ENCODE measurements at places on chromosomes 6 and 20.

DNA sequence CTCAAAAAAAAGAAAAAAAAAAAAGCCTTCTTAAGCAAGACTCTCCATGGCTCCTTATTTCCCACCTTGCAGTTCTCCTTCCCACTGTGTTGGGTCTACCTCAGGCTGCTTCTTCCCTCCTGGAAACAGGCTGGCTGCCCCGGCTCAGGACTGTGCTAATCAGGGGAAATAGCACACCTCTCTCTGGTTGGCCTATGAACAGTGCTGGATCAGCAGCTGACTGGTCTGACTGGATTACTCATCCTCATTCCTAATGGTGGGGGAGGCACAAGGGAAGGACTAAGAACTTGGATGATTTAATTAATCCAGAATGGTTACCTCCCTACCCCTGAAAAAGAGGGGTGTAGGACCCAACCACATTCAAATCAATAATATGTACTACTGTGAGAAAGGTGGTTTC lies 3.9 kb upstream of the SRSF3 start:
- no peak for DNase-seq

- no peak for DNase-seq
Measured at GRCh38 chr20:20765696-20766365, 53.4 kb upstream of the RALGAPA2 start.

GRCh38 chr6:134684423-134684795 lies 265.5 kb downstream of the ALDH8A1 start:
- DNase-seq, result no peak

DNA sequence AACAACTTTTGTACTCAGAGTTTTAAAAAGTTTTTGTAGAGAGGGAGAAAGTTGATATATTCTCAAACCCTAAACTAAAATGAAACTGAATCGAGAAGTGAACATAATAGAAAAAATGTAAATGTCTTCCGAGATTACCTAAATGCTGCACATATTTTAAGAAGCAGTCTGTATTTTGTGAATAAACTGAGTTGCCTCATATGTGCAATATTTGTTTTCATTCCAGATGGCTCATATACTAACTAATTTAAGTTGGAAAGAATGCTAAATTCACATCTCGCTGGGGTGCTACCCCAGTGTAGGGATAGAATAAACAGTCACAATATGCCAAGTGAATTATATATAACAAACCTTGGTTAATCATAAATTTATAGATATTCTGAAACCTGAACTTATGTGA lies 285.9 kb upstream of the THEMIS start:
- no peak for DNase-seq

DNA sequence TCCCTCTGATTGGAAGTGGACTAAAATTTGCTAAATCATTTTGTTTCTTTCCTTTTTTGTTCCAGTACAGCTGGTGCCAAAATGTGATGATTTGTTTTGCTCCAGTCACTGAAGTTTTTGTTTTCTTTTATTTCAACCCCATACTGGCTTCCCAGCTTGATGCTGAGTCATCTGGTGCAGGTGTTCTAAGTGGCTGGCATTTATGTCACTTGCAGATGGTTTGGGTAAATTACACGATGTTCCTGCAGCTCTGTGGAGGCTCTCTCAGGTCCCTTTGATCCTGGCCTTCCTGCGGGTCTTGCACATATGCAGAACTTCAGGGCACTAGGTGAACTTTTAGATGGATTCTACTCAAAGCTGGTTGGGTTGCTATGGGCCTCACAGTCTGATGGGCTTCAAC lies 577.7 kb downstream of the HAO1 start:
- no peak for DNase-seq

DNA sequence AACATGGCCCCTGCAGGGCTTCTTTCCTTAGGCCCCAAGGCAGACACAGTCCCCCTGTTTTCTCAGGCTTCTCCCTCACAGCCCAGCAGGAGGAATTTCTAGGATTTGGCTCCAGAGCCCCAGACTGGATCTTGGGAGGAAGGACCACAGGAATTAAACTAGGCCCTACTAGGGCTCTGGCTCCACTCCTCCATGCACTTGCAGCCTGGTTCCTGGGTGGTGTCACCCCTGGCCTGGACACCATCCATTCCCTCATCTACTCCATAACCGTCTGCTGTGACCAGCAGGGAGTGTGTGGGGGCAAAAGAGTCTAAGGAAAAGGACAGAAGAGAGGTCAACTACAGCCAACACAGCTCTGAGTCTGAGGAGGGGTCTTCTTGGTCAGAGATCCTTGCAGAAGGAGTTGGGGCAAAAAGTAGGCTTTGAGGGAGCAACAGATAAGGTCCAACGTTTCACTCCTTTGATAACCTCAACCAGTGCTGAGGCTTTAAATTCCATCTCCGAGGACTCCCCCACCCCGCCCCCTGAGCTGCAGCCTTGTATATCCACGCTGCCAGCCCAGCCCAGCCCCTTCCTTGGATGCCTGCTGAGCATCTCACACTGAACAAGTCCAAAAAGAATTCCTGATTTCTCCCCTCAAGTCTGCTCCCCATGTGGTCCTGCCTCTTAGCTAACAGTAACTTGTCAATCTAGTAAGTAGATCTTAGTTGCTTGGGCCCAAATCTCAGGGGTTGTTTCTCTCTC lies 27.9 kb upstream of the SPDEF start:
- DNase-seq, result no peak

- no peak for DNase-seq
Measured at GRCh38 chr6:16438718-16439591, 200.6 kb downstream of the GMPR start.

DNA sequence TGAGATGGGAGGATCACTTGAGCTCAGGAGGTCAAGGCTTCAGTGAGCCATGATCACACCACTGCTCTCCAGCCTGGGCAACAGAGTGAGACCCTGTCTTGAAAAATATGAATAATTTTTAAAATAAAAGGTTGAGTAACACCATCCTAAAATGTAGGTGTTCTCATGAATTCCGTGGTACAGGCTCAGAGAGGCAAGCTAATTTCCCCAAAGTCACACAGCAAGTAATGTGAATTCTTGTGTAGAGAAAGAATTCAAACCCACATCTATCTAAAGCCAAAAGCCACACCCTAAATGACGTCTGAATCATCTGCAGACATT lies 80.5 kb downstream of the ZNF217 start:
- no peak for DNase-seq

DNA sequence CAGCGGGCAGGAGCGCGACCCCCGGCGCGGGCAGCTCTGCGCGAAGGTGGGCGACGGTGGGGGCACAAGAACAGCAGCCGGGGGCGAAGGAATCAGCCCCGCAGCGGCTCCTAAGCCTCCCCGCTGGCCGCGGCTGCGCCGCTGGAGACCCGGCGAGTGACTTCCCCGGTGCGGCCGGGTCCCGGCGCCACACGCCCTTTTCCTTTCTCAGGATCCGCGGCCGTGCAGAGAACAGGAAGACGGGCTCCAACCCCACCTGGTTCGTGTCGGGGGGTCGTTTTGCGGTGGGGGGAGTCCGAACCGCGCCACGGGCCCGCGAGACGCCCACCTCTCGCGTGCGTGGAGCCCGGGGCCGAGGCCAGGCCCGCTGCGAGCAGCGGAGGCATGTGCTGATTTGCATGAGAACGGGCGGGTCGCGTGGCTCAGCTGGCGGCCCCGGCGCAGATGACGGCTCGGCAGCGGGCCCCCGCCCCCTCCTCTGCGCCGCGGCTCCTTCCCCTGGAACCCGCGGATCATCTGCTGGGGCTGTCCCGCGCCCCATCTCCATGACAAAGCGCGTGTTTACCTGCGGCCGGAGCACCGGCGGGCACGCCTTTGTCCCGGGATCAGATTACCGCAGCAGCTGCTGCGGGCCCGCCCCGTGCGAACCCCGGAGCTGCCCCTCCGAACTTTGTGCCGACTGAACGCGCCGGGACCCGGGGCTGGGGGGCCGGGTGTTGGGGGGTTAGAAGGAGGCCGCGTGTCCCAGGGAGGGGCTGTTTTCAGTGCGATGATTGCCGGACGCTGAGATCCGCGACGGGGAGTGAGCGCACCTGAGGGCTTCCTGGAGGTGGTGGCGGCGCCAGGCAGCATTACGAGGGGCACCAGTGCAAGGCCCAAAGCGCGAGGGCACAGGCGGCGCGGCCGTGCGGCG lies 4.9 kb upstream of the DLL1 start:
- DNase-seq, result no peak

- no peak for DNase-seq
Measured at GRCh38 chr20:63651942-63652191, 1.4 kb downstream of the STMN3 start.

DNA sequence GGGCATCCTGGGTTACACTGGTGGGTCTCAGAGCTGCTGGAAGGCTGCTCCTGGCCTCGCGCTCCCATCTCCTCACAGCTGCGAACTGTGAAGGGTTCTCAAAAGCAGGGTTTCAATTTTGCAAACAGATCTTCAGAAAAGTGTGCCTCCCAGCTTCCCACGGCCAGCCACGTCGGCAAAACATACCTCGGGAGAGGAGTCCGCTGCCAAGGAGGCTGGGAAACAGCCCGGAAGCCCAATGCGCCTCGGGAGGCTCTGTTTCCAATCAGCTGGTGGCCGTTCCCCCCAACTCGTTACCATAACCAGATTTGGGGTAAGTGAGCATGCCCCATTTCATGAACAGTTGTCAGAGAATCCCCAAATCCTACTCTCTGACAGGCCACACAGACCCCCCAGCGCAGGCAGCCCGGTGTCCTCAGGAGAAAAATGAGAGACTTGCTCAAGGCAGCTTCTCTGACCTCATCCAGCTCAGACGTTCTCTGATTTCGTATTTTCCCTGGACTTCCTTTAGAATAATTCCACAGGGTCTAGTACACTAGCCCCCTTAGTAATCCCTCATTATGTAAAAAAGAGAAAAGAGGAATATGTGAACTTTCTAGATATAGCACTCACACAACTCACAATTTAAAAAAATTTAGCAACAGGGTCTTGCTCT lies 98.4 kb downstream of the SNX5 start:
- no peak for DNase-seq

DNA sequence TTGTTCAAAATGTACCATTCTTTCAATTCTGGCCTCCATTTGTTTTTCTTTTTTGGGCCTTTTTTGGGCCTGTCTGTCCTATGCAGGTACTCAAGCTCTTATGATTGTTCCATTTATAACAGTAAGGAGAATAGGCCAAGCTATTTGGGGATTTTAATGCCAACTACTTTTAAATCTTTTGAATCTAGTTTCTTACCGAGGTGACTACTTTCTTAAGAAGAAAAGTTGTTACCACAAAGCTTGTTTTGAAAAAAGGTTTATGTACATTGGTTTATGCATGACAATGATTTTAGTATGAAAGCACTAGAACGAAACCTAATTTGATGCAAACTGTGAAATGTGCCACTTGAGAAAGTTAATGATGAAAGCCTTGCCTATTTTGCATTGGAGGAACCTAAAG lies 98.3 kb upstream of the MTHFD1L start:
- no peak for DNase-seq

DNA sequence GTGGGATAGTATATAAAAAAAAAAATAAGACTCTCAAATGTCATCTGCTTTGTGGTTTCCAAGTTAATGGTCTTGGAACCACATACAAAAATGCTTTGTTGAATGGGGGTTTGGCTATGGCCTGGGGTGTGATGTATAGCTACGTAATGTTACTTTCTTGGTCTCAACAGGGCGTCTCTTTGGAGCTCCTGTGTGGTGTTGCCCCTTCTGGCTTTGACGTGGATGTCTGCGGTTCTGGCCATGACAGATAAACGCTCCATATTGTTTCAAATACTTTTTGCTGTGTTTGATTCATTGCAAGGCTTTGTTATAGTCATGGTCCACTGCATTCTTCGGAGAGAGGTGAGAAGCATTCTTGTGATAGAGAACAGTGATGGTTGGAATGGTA lies 457.7 kb downstream of the LMBRD1 start:
- DNase-seq, result no peak

- no peak for DNase-seq
Measured at GRCh38 chr6:49980898-49981297, 11.5 kb upstream of the DEFB113 start.

GRCh38 chr6:70166088-70166958 lies 136.6 kb downstream of the COL9A1 start:
- DNase-seq, result peak; percentile 1

DNA sequence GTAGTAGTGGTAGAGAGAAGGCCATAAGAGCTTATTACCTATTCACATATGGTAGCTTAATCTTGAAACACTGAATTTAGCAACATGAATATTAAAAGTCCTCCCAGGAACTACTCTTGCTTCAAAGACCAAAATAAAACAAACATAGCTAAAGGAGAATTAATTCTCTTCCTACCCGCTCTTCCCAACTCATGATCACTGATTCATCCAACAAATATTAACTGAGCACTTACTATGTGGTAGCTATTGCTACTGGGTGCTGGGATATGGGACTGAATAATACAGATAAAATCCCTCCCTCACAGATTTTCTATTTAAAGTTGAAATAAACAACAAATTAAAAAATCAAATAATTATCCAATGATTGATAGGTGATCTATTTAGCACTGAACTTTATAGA lies 287.1 kb downstream of the BTBD9 start:
- no peak for DNase-seq

- no peak for DNase-seq
Measured at GRCh38 chr20:49987015-49987867, 4.5 kb downstream of the SNAI1 start.

- no peak for DNase-seq
Measured at GRCh38 chr20:60101891-60102281, 143.7 kb downstream of the CDH26 start.

DNA sequence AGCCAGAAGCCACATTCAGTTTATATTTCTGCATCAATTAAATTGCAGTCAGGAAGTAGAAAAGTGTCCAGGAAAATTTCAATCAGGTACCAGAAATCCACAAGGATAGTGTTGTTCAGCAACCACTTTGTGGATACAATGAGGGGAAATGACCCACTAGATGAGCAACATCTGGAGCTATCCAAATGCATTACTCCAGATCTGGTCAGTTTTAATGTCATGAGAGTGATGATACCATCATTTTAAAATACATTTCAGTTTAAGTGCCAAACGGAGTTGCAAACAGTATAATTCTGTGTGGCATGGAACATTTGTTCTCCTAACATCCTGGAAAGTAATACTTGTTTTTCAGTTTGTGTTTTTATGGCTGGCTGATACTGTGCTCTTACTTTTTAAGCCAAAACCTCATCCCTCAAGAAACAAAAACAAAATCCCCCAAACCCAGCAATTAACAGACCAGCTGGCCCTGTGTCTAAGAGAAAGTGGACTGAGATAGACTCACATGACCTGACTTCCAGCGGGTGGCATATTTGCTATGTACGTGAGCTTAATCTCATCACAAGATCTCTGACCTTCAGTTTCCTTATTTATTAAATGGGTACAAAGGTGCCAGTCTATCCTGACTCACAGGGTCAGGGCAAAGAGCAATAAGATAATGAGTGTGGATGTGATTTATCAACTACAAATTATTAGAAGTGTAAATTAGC lies 58.8 kb upstream of the CNKSR3 start:
- no peak for DNase-seq

- no peak for DNase-seq
Measured at GRCh38 chr6:166936079-166936787, 20.1 kb downstream of the RNASET2 start.

- no peak for DNase-seq
Measured at GRCh38 chr20:8997701-8998117, 71.2 kb upstream of the PLCB4 start.

- no peak for DNase-seq
Measured at GRCh38 chr6:16097382-16098171, 31.3 kb upstream of the MYLIP start.
